Activated CD4-positive, alpha-beta T cell treated with anti-CD3 and anti-CD28 coated beads, Interleukin-2, amount 10 ng/mL, durations not matched to agents 24 days and 14 days (primary cell): ENCODE measurements at places on chromosomes 11 and 22. TPM values are rescaled to one million over a fixed set of nuclear protein-coding genes. Genes with fewer than 3 reads are reported as not detected.
A peak's percentile ranks its signal among the peaks of the same experiment; 100 is the strongest.

GRCh38 chr11:73982595-73982989 lies at the start of gene UCP2:
Gene UCP2, minus strand, starts transcription at chr11:73982843. Its CDS starts 4,465 bp downstream, at chr11:73978378.
- no peaks in the 10 kb centered on the region for H3K27me3 ChIP-seq
- peaks cover 55% of the 10 kb centered on the region for H3K4me1 ChIP-seq
- peak within 1 kb of the TSS; percentile 95 for H3K4me3 ChIP-seq
- H3K36me3 ChIP-seq = peaks cover 48% of the 10 kb centered on the region
- peak; percentile 96 for DNase-seq
- H3K27ac ChIP-seq = peak within 1 kb of the TSS; percentile 99

DNA sequence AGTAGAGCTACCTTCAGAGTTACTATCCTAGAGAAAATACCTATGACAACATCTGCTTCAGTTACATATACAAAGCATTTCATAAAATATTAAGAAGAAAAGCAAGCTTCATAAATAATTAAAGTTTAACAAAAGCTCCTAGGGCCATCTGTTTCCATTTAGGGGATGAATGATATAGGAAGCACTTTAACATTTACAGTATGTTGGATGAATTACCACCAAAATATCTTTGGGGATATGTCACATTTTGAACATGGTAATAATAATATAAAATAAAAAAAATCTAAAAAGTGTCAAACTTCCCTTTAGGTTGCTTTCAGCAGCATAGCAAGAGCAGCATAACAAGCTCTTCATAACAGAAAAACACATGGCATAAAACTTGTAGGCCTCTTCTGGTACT lies 104.6 kb downstream of the ATG16L2 start:
- H3K27me3 ChIP-seq = no peaks in the 10 kb centered on the region
- peaks cover 2% of the 10 kb centered on the region for H3K4me1 ChIP-seq
- no peak overlapping the region for H3K4me3 ChIP-seq
- peaks cover 33% of the 10 kb centered on the region for H3K36me3 ChIP-seq

DNA sequence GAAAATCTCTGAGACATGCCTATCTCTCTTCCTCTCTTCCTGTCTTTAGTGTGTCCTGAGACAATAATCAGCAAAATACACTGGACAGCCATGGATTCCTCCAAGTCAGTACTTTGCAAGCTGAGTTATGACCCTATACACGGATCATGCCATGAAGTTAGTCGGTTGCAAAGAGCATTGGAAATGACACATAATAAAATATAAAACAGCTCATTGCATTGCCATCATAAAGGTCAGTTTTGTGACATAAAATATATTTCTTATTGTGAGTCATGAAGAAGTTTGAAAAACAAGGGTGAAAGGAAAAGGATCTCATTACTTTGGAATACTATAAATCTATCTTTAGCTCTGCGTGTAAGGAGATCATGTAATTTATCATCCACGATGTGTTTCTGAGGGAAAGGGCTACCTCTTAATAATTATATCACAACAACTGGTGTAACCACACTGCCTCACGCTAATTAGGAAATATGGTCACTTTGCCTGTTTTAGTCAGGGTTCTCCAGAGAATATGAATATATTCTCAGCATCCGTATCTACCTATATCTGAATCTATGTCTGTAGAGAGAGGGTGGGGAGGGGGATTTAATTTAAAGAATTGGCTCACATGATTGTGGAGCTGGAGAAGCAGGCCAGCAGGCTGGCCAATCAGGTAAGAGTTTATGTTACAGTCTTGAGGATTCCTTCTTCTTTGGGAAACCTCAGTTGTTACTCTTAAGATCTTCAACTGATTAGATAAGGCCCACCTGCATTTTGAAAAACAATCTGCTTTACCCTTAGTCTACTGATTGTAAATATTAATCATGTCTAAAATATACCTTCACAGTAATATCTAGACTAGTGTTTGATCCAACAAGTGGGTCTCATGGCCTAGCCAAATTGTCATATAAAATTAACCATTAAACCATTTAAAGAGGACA lies 198.8 kb downstream of the FAT3 start:
- no peak overlapping the region for H3K27ac ChIP-seq
- no peaks in the 10 kb centered on the region for H3K4me1 ChIP-seq
- no peak overlapping the region for H3K4me3 ChIP-seq
- no peaks in the 10 kb centered on the region for H3K27me3 ChIP-seq
- DNase-seq = no peak

- H3K36me3 ChIP-seq = no peaks in the 10 kb centered on the region
- no peak overlapping the region for H3K27ac ChIP-seq
- peaks cover 13% of the 10 kb centered on the region for H3K4me1 ChIP-seq
- DNase-seq = no peak
- H3K4me3 ChIP-seq = peak overlapping the region; percentile 23
These were observed 4.1 kb downstream of the KCNQ1 start for GRCh38 chr11:2448661-2449547.

GRCh38 chr11:111947143-111947542 lies 10.0 kb downstream of the DIXDC1 start:
- no peak overlapping the region for H3K4me3 ChIP-seq
- H3K4me1 ChIP-seq = peaks cover 31% of the 10 kb centered on the region
- H3K27me3 ChIP-seq = no peaks in the 10 kb centered on the region
- H3K27ac ChIP-seq = no peak overlapping the region

DNA sequence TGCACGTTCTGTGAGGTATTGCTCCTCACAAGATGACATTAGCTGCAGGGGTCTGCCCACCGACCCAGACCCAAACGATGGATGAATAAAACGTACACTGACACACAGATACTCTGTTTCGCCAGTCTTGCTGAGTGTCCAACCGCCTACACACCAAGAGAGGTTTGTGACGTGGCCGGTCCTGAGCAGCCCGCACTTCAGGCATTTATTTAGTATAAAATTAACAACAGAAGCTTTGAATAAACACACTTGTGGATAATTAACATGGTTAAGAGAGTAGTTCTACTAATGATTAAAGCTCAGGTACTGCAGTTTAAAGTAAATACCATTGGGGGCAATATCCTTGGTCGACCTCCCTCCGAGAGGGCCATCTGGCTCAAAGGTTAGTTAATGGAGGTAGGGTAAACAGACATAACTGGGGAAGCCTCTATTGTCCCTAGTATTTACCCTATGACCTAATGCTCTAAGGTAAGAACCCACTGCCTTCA lies 75.7 kb downstream of the CCDC83 start:
- no peaks in the 10 kb centered on the region for H3K36me3 ChIP-seq
- H3K4me1 ChIP-seq = no peaks in the 10 kb centered on the region
- no peak overlapping the region for H3K4me3 ChIP-seq
- DNase-seq = no peak

The GRM5 gene
- total RNA-seq = not detected in 2 replicates

The LIF gene
- total RNA-seq = 509 and 511 TPM in 2 replicates

The CBX6 gene
- 178 and 180 TPM in 2 replicates for total RNA-seq

The OR4C5 gene
- not detected in 2 replicates for total RNA-seq
